GM04503 (cell line): ENCODE measurements at places on chromosomes 11 and 22.

GRCh38 chr11:36162883-36163434 lies 126.3 kb downstream of the COMMD9 start:
- DNase-seq, result no peak

- no peak for DNase-seq
Observed at GRCh38 chr22:47126344-47126811, 363.9 kb downstream of the TBC1D22A start.

- no peak for DNase-seq
Observed at GRCh38 chr11:77115181-77115611, 12.6 kb downstream of the OMP start.

DNA sequence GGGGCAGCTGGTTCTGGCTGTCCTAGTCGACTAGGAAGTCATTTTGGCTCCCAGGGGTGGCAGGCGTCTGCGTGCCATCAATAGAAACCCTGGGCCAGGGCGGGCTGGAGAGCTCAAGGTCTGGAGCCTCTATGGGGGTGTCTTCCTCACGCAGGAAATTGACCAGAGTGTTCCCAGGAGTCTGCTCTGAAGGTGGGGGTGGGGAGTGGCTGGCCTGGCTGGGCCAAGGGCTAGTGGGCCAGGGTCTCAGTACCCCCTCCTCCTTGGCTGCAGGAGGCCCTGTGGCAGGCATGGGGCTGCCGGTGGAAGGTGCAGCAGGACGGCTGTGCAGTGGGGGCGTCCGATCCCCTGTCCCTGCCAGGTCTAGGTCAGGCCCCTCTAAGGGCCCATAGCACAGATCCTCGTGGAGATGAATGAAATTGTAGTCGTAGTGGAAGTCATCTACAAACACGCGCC lies 64.6 kb downstream of the ARFGAP3 start:
- DNase-seq, result no peak

DNA sequence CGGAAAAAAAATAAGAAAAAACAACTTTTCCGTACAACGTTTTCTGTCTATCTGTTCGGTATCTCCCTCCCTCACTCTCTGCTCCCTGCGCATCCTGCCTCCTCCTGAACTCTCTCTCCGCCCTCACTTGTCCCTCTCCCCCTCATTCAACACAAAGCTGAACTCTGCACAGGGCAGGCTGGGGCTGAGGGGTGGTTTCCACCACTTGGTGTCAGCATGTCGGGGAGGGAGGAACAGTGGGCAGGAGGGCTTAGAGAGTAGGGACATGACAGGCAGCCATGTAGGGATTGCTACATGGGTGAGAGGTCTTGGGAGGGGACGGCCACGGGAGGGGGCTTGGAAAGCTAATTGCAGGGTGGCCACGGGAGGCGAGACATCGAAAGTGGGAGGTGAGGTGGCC lies 17.6 kb downstream of the SLC22A12 start:
- DNase-seq, result no peak

- no peak for DNase-seq
Observed at GRCh38 chr11:73590991-73591390, 6.9 kb downstream of the FAM168A start.

- no peak for DNase-seq
Observed at GRCh38 chr11:35856259-35856658, 87.6 kb upstream of the LDLRAD3 start.

DNA sequence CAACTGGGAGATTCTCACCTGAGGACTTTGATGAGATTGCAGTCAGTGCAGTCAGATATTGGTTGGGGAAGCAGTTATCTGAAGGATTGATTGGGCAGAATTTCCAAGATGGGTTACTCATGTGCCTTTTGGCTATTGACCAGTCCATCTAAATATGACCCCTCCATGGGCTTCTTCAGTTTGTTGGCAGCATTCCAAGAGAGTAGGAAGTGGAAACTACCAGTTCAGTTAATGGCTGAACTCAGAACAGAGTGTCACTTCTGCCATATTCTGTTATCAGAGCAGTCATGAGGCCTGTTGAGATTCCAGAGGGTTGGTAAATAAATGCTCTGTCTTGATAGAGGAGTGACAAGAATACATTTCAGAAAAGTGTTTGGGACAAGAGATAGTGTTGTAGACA lies 71.0 kb downstream of the CYP2R1 start:
- no peak for DNase-seq

DNA sequence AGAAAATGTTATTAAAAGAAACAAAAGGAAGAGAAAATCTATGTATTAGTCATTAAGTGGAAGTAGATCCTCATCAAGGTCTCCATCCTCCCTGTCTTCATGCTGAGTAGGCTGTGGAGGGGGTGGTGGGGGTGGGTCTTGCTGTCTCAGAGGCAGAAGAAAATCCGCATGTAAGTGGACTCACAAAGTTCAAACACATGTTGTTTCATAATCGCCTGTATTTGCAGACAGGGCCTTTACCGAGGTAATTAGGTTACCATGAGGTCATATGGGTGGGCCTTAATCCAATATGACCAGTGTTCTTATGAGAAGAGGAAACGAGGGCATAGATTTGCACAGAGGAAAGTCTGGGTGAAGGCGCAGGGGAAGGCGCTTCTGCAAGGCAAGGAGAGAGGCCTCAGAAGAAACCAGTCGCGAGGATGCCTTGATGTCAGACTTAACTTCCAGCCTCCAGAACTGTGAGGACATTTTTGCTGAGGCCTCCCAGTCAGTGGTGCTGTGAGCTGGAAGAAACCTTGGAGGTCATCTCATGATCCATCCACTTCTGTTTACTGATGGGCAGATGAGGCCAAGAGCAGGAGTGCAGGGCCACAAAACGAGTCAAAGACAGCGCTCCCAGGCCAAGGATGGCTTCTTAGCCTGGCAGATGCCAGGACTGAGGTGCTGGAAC lies 49.3 kb upstream of the THY1 start:
- no peak for DNase-seq

GRCh38 chr11:10050561-10050960 lies 243.5 kb downstream of the SBF2 start:
- no peak for DNase-seq

DNA sequence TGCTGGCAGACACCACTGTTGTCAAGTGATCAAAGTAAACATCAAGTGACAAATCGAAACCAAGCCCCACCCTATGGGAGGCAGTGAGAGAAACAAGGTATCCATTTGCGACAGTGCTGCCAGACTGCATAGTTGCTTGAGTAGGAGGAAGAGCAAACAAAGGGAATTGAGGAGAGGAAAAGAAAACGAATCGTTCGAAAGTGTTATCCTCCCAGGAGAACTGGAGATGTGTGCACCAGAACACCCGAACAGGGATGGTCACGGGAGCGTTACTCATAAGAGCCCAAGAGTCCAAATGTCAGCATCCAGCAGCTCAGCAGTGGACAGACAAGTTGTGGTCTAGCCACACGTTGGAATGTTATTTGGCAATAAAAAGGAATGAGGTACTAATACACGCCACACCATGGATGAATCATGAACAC lies 58.4 kb upstream of the NUP50 start:
- peak; percentile 95 for DNase-seq

DNA sequence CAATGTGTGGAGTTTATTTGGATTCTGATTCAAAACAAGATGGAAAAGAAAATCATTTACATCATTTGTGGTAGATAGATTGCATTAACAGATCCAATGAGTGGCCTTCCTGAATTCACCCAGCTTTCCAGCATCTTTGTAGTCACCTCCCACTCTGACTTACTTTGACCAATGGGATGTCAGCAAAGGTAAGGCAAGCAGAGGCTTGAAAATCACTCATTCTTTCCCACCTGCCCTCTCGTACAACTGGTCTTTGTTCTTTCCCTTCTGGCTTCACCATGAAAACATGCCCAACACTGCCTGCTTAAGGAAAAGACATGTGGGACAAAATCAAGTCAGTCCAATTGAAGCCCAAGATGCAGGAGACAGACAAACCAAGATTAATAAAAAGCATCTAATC lies 202.1 kb downstream of the TTC28 start:
- no peak for DNase-seq

GRCh38 chr11:65287601-65288000 lies 25.8 kb downstream of the POLA2 start:
- no peak for DNase-seq

DNA sequence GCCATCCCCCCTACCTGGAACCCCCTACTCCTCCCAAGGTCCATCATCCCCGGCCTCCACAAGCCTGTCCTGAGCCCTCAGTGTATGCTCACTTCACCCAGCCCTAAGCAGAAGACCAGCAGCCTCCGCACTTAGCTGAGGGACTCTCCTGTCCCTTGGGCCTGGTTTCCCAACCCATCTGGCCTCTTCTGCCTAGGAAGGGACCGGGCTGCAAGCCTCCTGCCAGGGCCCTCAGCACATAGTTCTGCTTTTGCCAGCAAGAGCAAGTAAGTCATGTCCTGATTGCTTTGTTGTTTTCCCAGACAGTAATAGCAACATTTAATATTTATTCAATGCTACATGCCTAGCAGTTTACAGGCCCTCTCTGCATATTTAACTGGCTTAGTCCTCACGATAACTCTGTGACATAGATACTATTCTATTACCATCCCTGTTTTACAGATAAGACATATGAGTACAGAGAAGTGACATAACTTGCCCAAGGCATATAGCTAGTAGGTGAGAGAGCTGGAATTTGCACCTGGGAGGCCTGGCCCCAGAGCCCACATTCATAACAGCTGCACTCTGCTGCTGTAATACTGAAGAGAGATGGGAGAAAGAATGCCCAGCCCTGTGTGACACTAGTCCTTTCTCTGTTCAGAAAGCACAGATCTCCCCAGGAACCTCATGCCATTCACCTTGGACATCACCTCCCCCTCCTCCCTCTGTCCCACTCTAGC lies 139.2 kb downstream of the PARVA start:
- DNase-seq, result no peak

GRCh38 chr22:20749453-20749852 lies 24.5 kb upstream of the SERPIND1 start:
- no peak for DNase-seq

- DNase-seq, result no peak
Observed at GRCh38 chr11:6204706-6205105, 651 bp upstream of the C11orf42 start.

DNA sequence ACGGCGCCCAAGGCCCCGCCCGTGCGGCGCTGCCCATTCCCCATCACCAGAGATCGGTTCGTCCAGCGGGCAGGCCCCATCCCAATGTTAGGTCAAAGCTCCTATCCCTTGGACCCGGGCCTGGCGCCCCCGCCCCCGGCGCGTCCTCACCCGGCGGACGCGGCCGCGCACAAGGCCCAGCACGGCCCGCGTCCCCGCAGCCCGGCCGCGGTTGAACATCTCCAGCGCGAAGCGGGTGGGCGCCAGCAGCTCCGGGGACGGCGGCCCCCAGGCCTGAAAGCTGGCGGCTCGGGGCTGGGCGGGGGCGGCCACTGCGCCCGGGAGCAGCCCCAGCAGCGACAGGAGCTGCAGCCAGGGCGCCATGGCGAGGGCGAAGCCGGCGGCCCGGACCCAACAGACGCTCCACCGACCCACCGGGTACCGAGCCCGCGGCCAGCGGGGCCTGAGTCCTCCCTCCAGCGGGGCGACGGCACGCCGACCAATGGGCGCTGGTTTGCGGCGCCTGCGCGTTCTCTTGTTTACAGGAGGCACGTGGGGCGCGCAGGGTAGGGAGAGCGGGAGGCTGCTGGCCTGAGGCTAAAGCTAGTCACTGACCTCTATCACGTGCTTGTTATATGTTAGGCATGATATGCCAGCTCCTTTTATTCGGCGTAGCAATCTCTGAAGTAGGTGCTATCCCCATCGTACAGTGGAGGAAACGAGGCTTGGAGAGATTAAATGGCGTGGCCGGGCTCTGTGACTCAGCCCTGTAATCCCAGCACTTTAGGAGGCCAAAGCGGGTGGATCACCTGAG lies at the start of gene CTSF:
TSS of gene CTSF (minus strand) at position 483 of the 793 bp plus-strand sequence. CDS start at position 363, 120 bp downstream.
- DNase-seq, result no peak

DNA sequence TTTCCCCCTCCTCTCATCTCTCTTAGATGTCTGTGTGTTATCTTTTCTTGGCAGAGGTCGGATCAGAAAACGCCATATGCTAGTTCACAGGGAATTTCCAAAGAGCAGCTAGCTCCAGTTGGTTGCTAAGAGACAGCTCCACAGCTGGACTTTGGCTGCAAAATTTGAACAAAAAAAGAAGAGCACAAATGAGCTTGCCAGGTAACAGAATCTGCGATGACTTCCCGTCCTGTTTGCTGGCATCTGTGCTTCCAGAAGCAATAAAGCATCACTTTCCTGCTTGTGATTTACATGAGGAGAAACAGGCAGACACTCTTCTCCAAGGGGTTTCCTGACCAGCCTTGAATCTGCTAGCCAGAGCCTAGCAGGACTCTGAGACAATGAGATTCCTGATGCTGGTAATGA lies 596.0 kb upstream of the B3GAT1 start:
- no peak for DNase-seq

DNA sequence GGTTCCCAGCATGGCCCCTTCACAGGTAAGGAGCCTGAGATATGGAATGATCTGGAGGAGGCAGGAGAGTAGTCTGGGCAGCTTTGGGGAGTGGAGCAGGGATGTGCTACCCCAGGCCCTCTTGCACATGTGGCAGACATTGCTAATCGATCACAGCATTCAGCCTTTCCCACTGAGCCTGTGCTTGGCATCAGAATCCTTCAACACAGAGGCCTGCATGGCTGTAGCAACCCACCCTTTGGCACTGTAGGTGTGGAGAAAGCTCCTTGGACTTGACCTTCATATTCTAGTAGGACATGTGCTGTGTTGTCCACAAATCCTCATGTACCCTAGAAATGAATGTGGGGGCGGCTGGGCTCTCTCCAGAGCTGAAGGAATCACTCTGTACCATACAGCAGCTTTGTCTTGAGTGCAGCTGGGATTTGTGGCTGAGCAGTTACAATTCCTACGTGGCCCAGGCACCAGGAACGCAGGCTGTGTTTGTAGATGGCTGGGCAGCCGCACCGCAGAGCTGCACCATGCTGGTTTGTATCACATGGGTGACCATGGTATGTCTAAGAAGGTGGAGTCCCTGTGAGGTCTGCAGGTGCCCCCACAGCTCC lies 21.8 kb upstream of the PPP6R3 start:
- no peak for DNase-seq

DNA sequence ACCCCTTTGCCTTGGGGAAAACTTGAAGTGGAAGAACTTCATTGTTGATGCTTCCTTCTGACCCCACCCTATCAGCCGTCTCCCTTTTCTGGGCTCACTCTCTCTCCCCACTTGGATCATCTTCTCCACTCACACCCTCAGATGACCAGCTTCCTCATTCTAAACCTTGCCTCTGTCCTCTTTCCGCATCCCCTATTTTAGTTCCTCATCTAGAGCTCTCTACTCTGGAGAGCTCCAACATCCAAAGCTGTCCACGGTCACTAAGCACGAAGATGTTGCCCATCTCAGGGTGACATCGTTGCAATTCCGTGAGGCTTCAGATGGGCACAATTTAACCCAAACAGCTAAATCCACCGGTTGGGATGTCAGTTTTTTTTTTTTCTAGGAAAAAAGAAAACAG lies 31.6 kb upstream of the ME3 start:
- no peak for DNase-seq

GRCh38 chr22:37804352-37804880 lies 3.3 kb upstream of the GCAT start:
- DNase-seq, result no peak

DNA sequence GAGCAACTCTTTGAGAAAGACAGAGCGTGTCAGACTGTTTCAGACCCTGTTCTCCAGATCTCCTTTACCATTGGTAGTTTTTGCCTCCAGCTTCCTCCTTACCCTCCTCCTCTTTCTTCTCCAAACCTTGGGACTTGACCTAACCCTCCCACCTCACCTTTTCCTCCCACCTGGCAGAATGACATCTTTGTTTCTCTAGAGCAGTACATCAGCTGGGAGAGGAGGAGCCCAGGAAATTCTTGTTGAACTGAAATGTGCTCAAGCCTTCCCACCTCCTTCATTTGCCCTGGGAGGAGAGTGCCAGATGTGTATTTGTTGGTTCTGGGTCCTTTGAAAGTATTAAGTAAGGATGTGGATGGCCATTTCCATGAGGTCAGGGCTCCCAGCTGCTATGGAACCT lies 17.4 kb downstream of the OSBP2 start:
- DNase-seq, result no peak

- no peak for DNase-seq
Observed at GRCh38 chr22:44012162-44012561, 11.9 kb upstream of the PARVB start.
